ENCODE measurements at places on chromosomes 16 and 17. TPM values are rescaled to one million over a fixed set of nuclear protein-coding genes. Genes with fewer than 3 reads are reported as not detected.

Gene ZNF48
- 5.8 TPM for total RNA-seq

Gene CD300H
- total RNA-seq, result not detected

Gene CRYBA1
- total RNA-seq, result not detected

DNA sequence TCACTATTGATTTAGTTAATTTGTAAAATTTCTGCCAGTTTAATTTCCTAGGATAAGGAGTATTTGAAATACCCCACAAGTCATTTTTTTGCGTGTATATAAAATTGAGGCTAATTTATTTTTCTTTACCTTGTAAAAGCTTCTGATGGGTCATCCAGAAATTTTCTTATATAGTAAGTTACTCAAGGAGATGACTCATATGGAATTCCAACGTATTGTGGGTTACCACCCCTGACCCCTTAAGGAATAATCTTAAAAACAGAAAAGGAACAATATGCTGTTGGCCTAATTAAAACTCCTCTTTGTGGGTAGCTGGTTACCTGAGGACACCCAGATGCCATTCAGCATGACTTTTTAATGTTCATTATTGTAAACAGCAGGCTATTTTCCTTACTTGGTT, 13.6 kb downstream of the HEATR6 start:
- H3K27me3 ChIP-seq, result no peaks in the 10 kb centered on the region
- no peak for DNase-seq
- no peaks in the 10 kb centered on the region for H3K4me1 ChIP-seq
- H3K36me3 ChIP-seq, result no peaks in the 10 kb centered on the region

DNA sequence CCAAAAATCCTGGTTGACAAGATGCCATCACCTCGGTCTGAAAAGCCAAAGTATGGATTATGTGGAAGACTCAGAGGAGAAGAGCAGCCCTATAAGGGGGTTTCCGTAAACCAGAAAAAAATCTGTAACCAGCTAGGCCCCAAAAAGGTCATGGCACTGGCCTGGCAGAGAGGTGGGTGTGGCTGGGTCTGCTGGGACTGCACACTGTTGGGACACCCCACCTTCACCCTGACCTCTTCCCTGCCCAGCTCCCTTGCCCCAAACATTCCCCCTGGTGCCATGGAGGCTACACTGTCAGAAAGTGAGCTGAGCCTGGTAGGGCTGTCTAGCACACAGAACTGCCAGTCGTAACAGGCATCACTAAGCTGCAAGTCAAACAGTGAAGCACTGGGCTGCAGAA, 6.5 kb downstream of the SLC47A2 start:
- DNase-seq, result no peak
- H3K27ac ChIP-seq, result no peak overlapping the region
- no peaks in the 10 kb centered on the region for H3K36me3 ChIP-seq
- no peaks in the 10 kb centered on the region for H3K4me1 ChIP-seq

DNA sequence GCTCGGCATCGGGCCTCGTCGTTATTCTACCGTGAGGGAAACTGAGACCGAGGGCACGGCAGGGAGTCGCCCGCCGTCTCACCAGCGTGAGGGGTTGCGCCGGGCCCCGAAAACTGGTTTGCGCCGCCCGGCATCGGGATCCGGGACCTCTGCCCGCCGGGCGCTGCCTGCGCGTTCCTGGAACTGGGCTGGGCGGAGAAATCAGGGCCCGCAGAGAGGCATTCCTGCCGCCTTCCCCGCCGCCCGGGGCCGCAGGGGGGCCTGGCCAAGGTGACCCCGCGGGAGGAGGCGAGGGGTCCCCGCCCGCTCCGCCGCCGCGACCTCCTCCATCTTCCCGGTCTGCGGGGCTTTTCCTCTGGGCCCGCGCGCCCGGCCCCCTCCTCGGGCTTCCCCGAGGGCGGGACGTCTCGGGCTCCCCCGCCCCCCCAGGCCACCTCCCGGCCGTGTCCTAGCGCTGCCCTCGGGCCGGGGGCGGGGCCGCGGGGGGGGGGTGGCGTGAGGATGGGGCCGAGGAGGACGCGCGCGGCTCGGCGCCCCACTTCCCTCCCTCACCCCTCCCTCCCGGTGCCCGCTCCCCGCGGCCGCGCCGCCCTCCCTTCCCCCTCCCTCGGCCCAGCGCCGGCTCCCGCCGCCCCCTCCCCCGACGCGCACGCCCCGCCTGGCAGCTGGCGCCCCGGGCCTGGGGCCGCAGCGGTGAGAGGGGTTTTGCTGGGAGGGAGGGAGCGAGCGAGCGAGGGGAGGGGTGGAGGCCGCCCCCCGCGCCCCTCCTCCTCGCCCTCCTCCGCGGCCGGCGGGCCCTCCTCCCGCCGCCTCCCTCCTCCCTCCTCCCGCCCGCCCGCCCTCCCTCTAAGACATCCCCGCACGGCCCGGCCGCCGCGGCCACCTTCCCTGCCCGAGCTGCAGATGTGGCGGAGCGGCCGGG, at the start of gene GLIS2:
TSS of gene GLIS2 (plus strand) at position 882 of the 922 bp plus-strand sequence. CDS start 16,214 bp downstream, outside the sequence.
- peak; percentile 76 for DNase-seq
- H3K4me1 ChIP-seq, result peaks cover 7% of the 10 kb centered on the region
- H3K27ac ChIP-seq, result peak within 1 kb of the TSS; percentile 92

GRCh38 chr17:68719431-68719830, 118.3 kb upstream of the FAM20A start:
- H3K4me1 ChIP-seq, result no peaks in the 10 kb centered on the region
- H3K4me3 ChIP-seq, result no peak overlapping the region
- no peak for DNase-seq
- H3K36me3 ChIP-seq, result no peaks in the 10 kb centered on the region
- no peaks in the 10 kb centered on the region for H3K27me3 ChIP-seq
- H3K27ac ChIP-seq, result no peak overlapping the region

DNA sequence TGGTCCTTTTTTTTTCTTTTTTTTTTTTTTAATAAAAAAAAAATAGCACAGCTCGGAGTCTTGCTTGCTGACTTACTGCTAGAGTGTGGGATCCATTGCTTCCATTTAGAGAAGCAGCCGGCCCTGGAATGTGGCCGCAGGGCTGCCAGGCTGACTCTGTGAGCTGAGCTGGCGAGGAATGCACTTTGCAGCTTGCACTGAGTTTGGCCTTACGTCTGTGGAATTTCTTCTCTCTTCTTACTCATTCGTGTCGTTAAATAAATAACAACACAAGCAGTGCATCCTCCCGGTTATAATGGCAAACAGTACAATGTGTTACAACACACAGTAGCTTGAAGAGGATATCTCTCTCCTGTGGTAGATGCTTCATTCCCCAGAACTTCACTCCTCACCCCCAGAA, 69.2 kb downstream of the PRKCB start:
- H3K36me3 ChIP-seq, result no peaks in the 10 kb centered on the region
- no peaks in the 10 kb centered on the region for H3K4me1 ChIP-seq
- H3K27me3 ChIP-seq, result no peaks in the 10 kb centered on the region

All from pancreas (tissue), 10 donors.